Stimulated activated memory B cell treated with anti-CD40 and anti-IgM and Interleukin-4, amounts not matched to agents 10 μg/mL and 1 μg/mL and 100 μg/mL, for 72 hours (primary cell): ENCODE measurements at places on chromosomes 13 and 19.

DNA sequence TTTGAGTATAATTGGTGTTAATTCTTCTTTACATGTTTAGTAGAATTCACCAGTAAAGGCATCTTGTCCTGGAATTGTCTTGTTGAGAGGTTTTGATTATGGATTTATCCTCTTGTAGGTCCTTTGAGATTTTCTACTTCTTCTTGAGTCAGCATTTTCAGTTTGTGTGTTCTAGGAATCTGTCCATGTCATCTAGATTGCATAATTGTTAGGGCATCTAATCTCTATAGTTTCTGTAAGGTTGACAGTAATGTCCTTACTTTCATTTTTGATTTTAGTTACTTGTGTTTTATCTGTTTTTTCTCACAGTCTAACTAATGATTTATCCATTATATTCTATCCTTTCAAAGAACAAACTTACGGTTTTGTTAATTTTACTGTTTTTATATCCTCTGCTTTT is 492.0 kb downstream of the FGF9 start:
- no peak for ATAC-seq

- no peak for ATAC-seq
Observed at GRCh38 chr19:29724746-29725145, 9.7 kb upstream of the C19orf12 start.

GRCh38 chr13:75762076-75762937 is 126.2 kb downstream of the LMO7 start:
- ATAC-seq = peak; percentile 78

DNA sequence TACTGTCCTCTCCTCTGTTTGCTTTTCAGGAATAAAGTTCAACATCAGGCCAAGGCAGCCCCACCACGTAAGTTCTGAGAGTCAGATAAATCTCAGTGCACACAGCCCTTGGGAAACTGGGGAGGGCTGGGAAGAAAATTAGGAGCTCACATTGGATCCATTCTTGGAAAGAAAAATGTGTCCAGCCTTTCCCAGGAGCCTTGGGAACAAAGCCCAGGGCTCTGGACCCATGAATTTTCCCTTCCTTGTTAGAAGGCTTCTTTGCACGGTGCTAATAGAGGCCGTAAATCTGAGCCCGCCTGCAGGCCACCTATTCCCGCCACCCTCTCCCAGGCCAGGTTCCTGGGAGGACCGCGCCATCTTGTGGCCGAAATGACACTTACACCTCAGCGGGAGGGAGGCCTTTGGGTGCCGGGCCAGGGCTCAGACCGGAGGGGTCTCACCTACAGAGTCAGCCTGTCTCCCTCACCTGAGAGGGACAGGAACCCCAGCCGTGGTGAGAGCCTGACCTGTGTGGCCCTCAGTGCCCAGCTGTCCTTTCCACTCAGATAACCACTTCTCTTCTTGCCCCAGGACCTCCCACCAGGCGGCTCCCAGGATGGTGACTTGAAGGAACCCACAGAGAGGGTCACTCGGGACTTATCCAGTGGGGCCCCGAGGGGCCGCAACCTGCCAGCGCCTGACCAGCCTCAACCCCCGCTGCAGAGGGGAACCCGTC is 25.1 kb upstream of the KCTD15 start:
- peak; percentile 58 for ATAC-seq

- ATAC-seq = no peak
Observed at GRCh38 chr13:34372581-34372980, 554.6 kb downstream of the RFC3 start.
